ENCODE measurements at places on chromosomes 2 and 18.

GRCh38 chr2:216083464-216084281 is 2.0 kb downstream of the TMEM169 start:
- DNase-seq, result no peak

DNA sequence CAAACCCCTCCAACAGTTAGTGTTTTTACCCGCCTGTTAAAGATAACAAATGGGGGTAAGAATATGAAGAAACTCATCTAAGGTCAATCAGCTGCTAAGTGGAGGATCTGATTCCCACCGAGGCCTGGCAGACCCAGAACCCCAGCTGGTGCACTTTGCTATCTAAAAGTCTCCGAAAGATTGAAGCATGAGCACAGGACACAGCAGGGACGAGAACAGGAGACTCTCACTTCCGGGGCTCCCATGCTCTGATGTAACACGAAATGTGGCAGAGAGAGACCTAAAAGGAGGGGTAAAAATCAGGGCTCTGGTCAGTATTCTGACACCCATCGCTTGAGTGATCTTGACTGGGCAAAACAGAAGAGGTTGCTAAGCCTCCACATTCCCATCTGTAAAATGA is 119.7 kb downstream of the PDCL3 start:
- DNase-seq, result no peak

- peak; percentile 41 for DNase-seq
Observed at GRCh38 chr18:75408554-75409506, 18.7 kb downstream of the SMIM21 start.

DNA sequence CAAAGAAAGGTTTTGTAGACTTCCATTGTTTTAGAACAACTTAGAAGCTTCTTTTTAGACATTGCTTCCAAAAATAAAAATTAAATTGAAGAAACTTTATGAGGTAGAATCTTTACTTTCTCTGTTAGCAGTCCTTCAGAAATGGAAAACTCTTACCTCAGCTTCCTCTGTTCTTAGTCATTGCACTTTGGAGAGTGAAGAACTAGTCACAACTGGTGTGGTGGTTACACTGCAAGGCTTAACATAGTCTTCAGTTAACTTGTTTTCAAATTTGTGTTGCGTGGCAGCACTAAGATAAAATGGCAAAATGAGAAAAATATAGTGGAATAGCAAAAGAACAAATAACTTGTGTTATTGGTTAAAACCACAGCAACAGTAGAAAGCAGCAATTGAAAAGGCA is 332.6 kb downstream of the KIAA1328 start:
- DNase-seq, result no peak

DNA sequence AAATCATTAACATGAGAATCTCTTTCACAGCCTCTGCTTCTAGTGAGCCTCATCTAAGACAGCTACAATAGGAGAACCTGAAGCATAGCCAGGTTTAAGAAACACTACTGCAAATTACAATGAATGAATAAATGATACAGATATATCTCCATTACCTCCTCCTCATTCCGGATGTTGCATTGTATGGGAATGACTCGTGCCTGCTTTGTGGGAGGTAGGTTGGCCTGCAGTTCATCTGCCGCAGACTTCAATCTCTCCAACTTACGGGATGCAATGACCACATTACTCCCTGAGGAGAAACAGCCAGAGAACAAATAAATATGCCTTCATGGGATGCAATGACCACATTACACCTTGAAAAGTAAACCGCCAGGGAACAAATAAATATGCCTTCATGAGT is 15.4 kb downstream of the PECR start:
- DNase-seq, result no peak

DNA sequence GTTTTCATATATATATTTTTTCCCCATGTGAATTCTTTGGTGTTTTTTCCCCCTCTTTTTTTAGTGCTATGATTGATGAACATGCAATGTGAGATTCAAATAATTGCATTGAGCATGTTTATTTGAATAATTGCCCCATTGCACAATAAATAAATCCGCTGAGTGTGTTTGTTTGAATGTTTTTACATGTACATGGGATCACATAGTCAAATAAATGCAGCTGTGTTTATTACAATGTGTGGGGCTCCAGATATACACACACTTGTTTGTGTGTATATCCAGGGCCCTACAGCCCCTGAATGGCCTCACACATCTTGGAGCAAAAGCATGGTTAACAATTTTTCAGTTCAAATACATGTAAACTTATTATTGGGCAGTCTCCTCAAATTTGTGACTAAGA is 134.5 kb downstream of the ZEB2 start:
- DNase-seq, result no peak

GRCh38 chr2:117943013-117943672 is 70.7 kb downstream of the CCDC93 start:
- DNase-seq, result no peak

DNA sequence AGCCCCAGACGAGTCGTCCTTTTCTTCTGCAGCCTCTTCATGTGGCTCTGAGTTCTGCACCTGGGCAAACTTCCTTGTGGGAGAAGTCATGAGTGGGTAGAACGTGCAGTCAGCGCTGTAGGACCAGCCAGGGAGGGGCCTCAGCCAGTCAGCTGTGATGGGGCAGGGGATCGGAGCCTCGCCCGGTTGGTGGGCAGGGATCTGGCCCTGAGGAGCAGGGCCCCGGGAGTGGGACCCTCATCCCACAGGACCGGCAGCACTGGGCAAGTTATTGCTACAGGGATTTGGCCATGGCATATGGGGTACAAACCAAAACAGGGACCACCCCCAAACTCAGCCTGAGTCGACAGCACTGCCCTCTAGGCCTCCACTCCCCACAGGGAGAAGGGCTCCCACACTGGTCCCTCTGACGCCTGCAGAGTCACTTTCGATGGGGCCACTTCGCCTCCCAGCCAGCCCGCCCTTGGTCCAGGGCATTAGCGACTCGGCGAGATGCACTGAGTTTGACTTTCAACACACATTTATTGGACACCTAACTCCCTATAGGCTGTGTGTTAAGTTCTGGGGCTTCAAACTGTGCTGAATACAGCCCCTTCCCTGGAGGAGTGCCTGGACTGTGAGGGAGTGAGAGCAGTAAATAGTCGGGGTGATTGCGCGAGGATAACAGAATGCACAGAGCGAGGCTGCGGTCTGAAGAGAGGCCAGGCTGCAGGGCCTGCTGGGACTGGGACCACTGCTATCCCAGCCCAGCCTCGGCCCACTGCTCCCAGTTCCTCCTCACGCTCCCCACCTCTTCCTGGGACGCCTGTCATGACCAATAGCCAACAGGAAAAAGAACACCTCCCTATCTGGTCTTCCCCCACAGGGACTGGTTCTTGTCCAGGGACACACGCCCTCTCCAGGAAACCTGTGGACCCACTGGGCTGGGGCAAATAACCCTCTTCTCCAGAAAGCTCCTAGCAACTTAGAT is 55.9 kb downstream of the SDC1 start:
- DNase-seq, result no peak

DNA sequence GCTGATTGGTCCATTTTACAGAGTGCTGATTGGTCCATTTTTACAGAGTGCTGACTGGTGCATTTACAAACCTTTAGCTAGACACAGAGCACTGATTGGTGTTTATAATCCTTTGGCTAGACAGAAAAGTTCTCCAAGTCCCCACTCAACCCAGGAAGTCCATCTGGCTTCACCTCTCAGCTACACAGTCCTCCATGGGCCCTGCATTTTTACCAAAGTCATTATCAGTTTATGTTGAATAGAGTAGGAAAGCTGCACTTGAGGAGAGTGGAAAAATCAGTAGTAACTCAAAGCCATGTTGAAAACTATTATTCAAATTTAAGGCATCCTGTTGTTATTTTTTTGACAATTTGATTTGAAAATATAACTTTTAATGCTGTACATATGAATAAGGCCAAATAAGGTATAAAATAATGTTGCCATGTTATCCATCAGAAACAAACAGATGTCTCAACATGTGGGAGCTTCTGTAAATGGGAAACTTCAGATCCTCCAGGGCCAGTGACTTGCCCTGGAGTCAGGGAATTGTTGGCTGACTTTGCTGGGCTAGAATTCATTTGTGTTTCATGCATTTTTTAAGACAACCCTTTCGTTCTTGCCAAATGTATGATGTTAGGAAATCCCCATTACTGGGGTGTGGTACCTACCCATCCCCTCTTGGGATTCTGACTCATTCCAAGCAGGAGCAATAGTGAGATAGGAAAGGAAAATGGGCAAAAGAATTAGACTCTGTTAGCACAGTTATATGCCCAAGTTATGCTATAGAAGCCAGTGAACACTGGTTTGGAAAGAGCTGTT is 37.8 kb upstream of the CCDC195 start:
- DNase-seq, result no peak

GRCh38 chr2:9103663-9104277 is 100.3 kb upstream of the MBOAT2 start:
- no peak for DNase-seq

DNA sequence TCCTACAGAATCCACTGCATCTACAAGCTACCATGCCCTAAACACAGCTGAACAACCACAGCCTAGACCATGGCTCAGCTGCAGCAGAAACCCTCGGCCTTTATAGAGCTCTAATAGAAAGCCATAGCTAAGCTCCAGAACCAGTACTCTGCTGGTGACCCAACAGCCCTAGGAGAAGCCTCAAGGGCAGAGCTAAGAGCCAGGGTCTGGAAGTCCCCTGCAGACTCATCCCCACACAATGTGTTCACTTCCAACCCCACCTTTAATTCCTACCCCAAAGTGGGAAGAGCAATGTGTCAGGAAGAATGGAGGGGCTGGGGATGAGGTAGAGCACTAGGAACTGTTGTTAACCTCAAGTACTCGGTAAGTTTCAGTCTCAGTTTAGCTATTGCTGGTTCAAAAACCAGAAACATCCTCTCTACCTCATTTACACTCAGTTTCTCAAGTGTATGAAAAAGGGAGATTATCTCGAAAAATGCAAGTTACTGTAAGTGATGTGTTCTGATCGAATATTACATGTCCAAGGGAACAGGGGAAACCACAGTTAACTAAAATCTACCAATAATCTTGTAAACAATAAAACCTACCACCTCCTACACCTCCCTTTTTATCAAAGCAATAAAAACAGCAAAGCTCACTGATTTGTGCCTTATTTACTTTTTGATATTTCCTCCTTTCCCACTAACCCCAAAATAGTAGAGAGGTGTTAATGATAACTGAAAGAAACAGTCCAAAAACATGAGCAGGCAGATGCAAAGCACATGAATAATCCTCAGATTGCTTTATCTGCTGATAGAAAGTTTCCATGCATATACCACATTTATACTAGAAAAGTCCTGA is 36.2 kb downstream of the THADA start:
- peak; percentile 8 for DNase-seq

DNA sequence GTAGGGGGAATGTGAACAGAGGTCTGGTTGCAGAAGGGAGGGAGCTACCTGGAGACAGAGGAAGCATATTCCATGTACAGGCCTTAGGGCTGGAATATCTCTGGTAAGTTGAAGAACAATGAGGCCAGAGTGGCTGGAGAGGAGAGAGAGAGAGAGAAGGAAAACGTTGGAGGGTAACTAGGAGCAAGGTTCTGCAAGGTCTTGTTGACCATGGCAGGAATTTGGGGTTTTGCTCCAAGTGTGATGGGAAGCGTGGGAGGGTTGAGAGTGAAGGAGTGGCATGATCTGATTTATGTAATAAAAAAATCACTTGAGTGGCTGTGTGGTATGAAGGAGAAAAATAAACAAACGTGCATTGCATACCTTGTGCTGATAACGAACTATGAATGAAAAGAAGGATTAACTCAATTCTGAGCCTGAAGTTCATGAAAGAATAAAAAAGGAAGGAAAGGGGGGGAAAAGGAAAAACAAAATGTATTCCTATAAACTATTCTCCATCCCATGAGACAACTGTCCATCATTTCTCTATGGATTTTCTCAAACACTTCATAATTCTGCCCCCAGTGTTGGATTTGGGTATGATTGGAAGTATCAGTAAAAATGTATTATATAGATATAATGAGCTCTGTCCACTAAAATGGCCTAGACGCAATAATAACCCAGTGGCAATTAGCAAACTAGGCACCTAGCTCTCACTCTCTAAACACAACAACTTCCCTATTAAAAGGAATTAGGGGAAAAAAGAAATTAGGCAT is 59.7 kb upstream of the PMAIP1 start:
- no peak for DNase-seq

- no peak for DNase-seq
Observed at GRCh38 chr2:224369028-224369632, 32.8 kb downstream of the FAM124B start.

GRCh38 chr2:192236136-192236535 is 41.4 kb upstream of the TMEFF2 start:
- DNase-seq, result no peak

GRCh38 chr2:178220814-178221213 is 26.5 kb downstream of the OSBPL6 start:
- no peak for DNase-seq

DNA sequence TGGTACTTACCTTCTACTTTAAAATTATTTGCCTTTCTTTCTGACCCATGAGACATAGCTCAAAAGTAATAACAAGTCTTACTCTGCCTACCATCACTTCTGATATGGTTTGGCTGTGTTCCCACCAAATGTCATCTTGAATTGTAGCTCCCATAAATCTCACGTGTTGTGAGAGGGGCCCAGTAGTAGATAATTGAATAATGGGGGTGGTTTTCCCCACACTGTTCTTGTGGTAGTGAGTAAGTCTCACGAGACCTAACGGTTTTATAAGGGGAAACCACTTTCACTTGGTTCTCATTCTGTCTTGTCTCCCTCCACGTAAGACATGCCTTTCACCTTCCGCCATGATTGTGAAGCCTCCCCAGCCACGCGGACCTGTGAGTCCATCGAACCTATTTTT is 47.5 kb downstream of the GALNT3 start:
- no peak for DNase-seq

GRCh38 chr2:62287899-62288880 is 92.3 kb downstream of the B3GNT2 start:
- peak; percentile 71 for DNase-seq

- DNase-seq, result no peak
Observed at GRCh38 chr18:5943514-5943913, 48.2 kb upstream of the TMEM200C start.

- DNase-seq, result no peak
Observed at GRCh38 chr2:159064446-159065301, 96.2 kb downstream of the TANC1 start.

DNA sequence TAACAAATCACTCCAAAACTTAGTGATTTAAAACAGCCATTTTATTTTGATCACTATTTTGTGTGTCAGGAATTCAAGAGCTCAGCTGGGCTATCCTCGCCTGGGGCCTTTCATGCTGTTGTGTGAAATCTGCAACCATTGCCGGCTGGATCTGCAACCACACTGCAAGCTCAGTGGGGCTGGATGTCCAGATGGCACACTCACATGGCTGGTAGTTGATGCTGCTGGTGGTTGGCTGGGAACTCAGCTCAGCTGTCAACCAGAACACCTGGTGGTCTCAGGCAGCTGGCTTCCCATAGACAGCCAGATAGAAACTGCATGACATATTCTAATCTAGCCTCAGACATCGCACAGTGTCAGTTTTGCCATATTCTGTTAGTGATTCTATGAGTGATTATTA is 30.6 kb upstream of the AP1S3 start:
- DNase-seq, result no peak

- no peak for DNase-seq
Observed at GRCh38 chr2:220228310-220229006, 601.0 kb downstream of the SLC4A3 start.

- no peak for DNase-seq
Observed at GRCh38 chr2:217611626-217612127, 391.1 kb downstream of the TNS1 start.

All from activated naive CD8-positive, alpha-beta T cell treated with anti-CD3 and anti-CD28 coated beads for 36 hours (primary cell).